ENCODE measurements at places on chromosomes 1 and 21. TPM values are rescaled to one million over a fixed set of nuclear protein-coding genes. Genes with fewer than 3 reads are reported as not detected.

- DNase-seq, result no peak
Observed at GRCh38 chr1:26112407-26112775, 767 bp downstream of the PDIK1L start.

The STUM gene
- total RNA-seq, result 0.19 TPM

The CDC7 gene
- 90.8 TPM for total RNA-seq

DNA sequence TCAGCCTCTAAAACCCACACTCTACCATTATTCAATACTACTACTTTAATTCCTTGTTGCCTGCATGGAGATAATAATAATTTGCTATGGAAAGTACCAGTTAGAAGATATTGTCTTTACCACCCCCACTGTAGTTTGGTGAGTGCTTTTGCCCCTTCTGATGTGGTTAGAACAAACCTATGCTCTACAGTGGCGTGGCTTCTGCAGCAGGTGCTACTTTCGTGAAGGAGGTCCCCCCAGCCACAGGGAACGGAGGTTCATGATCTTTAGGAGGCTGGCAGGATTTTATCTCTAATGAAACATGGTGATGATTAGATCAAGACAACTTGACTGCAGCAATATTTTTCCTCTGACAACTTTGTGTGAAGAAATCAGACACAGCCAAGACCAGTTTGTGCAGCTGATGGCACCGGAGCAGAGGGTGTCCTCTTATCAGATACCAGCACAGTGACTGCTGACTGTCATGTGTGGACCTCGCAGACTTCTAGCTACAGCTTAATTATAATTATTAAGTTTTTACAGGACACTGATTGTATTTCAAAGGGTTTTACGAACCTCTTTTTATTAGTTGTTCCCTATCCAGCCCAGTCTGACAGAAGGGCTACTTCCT, 10.7 kb upstream of the TCHH start:
- no peak for DNase-seq

The OVAAL gene
- not detected for total RNA-seq

DNA sequence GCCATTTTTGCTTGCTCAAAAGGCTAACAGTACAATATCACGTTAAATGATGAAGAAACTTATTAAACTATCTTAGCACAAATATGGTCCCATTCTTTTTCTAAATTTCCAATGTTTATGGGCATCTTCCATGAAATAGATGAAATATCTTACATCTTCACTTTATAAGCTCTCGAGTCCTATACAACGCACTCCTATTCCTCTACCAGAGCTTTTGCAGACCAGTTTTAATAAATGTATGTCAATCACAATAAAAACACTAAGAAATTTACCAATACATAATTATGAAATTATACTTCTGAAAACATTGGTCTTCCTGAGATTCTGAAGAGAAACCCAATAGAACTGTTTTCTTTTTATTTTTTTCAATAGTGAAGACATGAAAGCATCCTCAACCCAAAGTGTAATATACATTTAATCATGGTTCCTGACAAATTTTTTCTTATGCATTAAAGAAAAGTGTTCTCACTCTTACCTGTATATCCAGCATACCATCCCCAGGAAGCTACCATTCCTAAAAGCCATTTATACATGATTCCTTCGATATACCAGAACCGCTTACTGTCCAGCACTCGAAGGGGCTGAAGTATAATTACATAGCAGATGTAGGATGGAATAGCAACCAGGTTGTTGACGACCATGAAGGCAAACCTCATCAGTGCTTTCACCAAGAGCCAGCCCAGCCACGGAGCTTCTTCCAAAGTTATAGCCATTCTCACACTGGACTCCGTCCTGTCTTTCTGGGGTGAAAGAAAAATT, 1.8 kb downstream of the LPGAT1 start:
- DNase-seq, result no peak

The CEPT1 gene
- 34.6 TPM for total RNA-seq

- DNase-seq, result no peak
Observed at GRCh38 chr1:230186874-230187273, 119.8 kb downstream of the GALNT2 start.

DNA sequence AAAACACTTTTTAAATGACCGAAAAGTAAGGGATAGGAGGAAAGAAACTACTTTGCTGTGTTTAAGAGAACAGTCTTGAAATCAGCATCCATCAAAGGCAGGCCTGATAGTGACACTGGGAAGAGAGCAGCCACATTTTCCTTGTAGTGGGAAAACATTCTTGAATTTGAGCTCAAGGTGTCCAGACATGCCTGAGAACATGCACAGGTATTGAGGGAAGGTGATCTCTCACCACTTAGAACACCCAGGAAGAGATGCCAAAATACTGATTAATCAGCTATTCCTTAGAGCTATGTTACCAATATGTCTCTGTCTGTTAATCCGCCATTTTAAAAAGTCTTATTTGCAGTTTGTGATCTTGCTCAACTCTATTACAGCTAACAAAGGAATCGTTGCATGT, 25.9 kb downstream of the IL12RB2 start:
- DNase-seq, result no peak

- no peak for DNase-seq
Observed at GRCh38 chr1:97061604-97062003, 340.0 kb downstream of the PTBP2 start.

DNA sequence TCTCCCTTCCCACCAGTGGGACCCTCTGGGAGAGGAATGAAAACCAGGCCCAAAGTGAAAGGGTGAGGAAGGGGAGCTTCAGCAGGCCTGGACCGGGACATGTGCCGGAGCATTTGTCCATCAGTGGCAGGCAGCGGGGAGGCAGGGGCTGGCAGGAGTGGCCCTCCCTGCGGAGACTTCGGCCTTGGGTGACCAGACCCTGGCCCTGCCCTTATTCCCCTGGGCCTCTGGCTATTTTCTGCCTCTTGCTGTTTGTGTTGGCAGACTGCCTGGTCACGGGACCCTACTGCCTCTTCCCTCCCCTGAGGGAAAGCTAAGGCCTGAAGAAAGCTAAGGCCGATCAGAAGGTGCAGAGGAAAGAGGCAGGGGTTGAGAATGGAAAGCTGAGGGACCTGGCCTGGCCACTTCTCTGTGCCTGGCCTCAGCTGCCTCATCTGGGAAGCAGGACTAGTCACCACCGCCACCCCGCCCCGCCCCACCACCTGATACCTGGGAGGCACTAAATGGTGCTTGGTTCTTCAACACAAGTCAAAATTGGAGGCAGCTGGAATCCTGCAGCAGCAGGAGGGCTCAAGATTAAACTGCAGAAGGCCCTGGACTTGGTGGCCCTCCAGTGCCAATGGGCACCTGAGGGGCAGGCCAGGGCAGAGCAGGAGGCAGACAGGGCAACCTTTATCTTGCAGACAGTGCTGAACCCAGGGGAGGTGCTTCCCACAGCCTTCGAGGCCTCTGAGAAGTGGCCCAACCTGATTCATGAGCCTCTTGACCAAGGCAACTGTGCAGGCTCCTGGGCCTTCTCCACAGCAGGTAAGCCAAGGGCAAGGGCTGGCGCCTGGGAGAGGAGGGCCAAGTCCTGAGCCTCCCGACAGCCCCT, 7.9 kb downstream of the TINAGL1 start:
- DNase-seq, result no peak

The TNFSF4 gene
- 2.1 TPM for total RNA-seq

DNA sequence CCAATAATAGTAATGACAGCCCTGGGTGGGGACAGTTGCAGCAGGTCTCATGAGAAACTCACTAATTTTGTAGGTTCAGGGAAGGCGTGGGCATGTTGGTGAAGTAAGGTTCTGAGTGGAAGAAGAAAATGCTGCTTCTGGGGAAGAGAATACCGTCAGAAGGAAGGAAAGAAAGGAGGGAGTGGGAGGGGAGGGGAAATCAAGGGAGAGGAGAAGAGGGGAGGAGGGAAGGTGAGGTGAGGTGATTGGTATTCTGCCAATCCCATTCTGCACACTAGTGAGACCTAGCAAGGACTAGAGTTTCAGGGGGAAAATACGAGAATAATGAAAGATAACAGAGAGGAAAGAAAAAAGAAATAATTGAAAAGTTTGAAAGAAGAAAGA, 32.4 kb upstream of the MGST3 start:
- no peak for DNase-seq

DNA sequence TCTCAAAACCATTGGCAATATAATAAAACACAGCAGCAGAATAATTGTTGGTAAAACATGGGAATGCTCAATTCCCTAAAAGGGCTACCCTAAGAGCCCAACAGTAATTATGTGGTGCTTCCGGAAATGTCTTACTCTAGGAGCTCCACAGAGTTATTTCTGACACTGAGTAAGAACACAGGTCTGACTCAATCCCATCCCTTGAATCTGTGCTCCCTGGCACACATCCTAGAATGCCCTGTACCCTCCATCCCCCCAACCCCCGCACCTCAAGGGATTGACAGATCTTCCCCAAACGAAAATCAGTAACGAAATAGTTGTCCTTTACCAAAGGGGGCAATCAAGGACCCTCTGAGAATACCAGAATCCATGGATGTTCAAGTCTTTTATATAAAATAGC, 71.9 kb downstream of the SMYD2 start:
- no peak for DNase-seq

The TMPRSS15 gene
- total RNA-seq, result not detected

The TMEM82 gene
- not detected for total RNA-seq

GRCh38 chr1:20158358-20159070, 19.4 kb downstream of the PLA2G2F start:
- no peak for DNase-seq

The METTL25B gene
- total RNA-seq, result 21.4 TPM

The ZNF593OS gene
- total RNA-seq, result 2.1 TPM

GRCh38 chr1:117416546-117417125, 49.4 kb downstream of the MAN1A2 start:
- no peak for DNase-seq

The TCHHL1 gene
- total RNA-seq, result not detected

- DNase-seq, result no peak
Observed at GRCh38 chr21:34833465-34833864, 164.7 kb downstream of the CLIC6 start.

The OR10J1 gene
- total RNA-seq, result not detected

GRCh38 chr1:150976879-150977694, 2.5 kb upstream of the CERS2 start:
- DNase-seq, result peak; percentile 53

- DNase-seq, result peak; percentile 61
Observed at GRCh38 chr1:225811622-225812487, 1.9 kb downstream of the EPHX1 start.

- DNase-seq, result no peak
Observed at GRCh38 chr1:220451532-220451931, 76.4 kb upstream of the MARK1 start.

The SUMO3 gene
- 135 TPM for total RNA-seq

The PROK1 gene
- 0.12 TPM for total RNA-seq

- no peak for DNase-seq
Observed at GRCh38 chr1:171110621-171111326, 20.1 kb downstream of the FMO3 start.

The RIMS3 gene
- 17.2 TPM for total RNA-seq

DNA sequence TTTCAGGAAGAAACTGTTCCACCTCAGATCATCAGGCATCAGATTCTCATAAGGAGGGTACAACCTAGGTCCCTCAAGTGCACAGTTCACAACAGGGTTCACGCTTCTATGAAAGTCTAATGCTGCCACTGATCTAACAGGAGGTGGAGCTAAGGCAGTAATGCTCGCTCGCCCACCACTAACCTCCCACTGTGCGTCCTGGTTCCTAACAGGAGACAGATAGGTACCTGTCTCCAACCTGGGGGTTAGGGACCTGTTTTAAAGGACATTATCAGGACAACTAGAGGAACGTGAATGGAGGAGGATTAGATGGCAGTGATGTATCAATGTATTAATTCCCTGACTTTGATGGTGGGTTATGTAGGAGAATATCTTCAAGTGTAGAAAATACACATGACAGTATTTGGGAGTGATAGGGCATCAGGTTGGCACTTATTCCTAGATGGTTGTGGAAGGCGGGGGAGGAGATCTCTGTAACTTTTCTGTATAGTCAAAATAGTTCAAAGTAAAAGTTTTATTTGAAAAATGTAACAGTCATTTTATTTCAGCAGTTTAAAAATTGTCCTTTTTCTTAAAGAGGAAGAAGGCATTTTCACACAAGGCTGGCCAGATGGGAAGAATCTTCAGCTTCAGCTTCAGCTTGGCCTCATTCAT, 43.9 kb downstream of the DEGS1 start:
- DNase-seq, result no peak
